ENCODE measurements at places on chromosomes 11 and 22.

GRCh38 chr22:22709719-22710445 lies 65.5 kb downstream of the GGTLC2 start:
- DNase-seq, result no peak

- DNase-seq, result no peak
These were observed 1.5 kb upstream of the IL17RA start for GRCh38 chr22:17083255-17083654.

- no peak for DNase-seq
These were observed 9.7 kb downstream of the SPTBN2 start for GRCh38 chr11:66719111-66719872.

DNA sequence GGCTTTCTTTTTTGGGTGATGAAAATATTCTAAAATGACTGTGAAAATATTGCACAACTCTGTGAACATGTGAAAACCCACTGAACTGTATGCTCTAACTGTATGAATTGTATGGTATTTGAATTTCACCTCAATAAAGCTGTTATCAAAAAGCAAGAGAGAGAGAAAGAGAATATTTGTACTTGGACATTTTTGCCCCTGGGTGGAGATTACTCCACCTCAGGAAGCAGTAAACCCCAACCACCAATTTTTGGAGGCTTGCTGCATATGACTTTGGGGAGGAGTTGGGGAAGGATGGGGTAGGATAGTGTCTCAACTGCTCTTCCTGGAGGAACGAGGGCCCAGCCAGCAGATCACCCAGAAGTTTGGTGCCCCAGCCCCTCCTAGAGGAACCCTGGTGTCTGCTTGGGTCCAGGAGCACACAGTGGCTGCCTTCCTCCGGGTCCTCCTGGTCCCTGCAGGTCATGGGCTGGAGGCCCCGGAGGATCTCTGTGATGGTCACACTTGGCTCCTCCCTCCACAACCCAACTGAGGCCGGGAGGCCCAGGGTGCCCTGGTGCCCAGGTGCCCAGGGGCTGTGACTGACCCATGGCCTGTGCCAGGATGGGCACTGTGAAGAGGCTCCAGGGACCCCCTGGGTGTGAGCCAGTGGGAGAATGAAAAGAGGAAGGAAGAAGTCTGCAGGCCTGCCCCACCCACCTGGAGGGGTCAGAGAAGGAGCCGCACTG lies 15.3 kb upstream of the PICK1 start:
- DNase-seq, result no peak

- no peak for DNase-seq
These were observed 4.0 kb downstream of the TRIM6 start for GRCh38 chr11:5600374-5600851.

- DNase-seq, result no peak
These were observed 2.1 kb downstream of the ARHGAP42 start for GRCh38 chr11:100689141-100689540.

- DNase-seq, result no peak
These were observed 25.1 kb downstream of the TSG101 start for GRCh38 chr11:18501629-18502028.

- no peak for DNase-seq
These were observed 848 bp upstream of the PTPRCAP start for GRCh38 chr11:67438158-67438902.

- DNase-seq, result no peak
These were observed 10.4 kb downstream of the MUC6 start for GRCh38 chr11:1026163-1026450.

DNA sequence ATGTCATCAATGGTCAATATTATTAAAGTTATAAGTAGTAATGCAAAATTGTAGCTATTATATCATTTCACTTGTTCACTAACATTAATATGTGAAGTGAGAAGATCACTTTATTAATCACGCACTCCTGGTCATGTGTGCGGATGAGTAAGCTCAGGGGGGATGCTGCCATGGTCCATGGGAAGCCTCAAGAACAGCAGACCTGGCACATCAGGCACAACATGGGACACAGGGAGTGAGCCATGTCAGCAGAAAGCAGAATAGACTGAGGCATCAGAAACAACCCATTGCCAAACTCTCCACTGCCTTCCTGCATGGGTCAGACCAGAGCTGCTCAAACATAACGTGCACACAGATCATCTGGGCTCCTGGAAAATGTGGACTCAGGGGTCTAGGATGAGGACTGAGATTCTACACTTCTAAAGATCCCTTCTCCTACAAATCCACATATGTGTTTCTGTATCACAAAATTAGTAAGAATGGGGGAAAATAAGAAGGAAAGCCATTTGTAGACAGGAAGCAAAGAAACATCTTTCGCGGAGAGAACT lies 63.8 kb upstream of the VPREB1 start:
- DNase-seq, result no peak

GRCh38 chr11:72569966-72570892 lies 104.0 kb downstream of the PDE2A start:
- DNase-seq, result no peak

- DNase-seq, result no peak
These were observed 86.1 kb downstream of the ARHGAP8 start for GRCh38 chr22:44838316-44839016.

DNA sequence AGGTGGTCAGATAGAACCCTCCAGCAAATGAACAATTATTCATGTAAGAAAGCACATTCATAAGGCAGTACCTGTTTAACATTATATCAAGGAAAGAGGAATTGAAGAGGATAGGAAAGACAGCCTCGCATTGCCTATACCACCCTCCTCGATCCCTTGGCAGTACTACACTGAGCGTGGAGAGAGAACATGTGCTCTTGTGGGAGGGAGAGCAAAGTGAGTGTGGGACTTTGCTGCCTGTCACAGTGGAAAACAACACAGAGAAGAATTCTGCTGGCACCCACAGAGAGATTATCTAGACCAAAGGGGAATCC lies 17.5 kb upstream of the DDX10 start:
- no peak for DNase-seq

DNA sequence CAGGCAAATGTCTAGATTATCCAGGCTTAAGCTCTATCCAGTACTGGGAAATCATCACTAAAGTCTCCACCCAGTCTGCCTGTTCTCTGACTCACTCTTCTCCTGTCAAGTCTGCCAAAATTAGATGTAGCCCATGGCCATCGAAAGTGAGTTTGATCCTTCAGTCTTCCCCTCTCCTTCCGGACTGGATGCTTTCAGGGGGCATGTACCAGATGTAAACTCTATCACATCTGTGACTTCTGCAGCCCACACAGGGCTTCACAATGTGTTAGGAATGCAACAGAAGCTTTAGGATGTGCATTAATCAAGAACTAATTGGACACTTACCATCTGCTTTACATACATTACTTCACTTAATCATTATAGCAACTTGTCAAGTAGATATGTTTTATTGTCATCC lies 12.3 kb downstream of the ME3 start:
- peak; percentile 39 for DNase-seq

DNA sequence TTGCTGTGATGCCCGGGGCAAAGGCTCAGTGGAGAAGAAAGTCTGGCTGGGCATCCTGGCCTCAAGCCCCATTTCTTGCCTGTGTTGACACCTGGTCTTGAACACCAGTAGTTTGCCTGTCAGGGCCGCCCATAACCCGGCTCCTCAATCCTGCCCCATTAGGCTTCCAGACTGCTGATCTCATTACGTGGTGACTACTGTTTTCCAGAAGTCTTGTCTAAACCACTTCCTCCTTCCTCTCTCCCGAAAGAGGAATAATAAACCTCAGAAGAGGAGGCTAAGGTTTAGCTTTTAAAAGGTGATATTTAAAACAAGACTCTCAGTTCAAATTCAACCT lies 97.7 kb downstream of the CD44 start:
- DNase-seq, result no peak

DNA sequence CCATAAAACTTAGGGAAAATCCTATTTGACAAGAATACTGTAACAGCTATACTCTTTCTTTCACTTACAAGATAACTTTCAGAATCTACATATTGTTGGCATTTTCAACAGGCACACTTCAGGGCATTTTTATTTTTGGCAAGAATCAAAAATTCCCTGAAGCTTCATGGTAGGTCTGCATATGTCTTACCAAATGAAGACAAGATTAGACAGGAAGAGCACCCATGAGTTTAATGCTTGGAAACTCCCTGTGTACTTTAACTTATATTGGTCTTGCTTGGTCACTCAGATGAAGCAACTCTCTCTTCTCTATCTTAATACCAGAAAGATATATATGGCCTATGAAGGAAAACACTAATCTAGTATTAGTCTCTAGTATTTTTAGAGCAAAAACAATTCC lies 137.7 kb downstream of the ATG16L2 start:
- no peak for DNase-seq

- DNase-seq, result no peak
These were observed 36.0 kb upstream of the OAF start for GRCh38 chr11:120174866-120175265.

GRCh38 chr11:40132912-40133311 lies 1326.5 kb downstream of the LRRC4C start:
- DNase-seq, result no peak

- no peak for DNase-seq
These were observed at the start of gene LRP4 for GRCh38 chr11:46918083-46918787. TSS of gene LRP4 (minus strand) at chr11:46918550. CDS start at chr11:46918379, 171 bp downstream.

- DNase-seq, result no peak
These were observed 48.0 kb upstream of the SLC5A1 start for GRCh38 chr22:31995046-31995445.

All from GM04503 (cell line).